DMS79 (cell line): ENCODE measurements at places on chromosomes 1 and 21.

GRCh38 chr1:31510304-31510703, 66.0 kb upstream of the TINAGL1 start:
- no peak for DNase-seq

DNA sequence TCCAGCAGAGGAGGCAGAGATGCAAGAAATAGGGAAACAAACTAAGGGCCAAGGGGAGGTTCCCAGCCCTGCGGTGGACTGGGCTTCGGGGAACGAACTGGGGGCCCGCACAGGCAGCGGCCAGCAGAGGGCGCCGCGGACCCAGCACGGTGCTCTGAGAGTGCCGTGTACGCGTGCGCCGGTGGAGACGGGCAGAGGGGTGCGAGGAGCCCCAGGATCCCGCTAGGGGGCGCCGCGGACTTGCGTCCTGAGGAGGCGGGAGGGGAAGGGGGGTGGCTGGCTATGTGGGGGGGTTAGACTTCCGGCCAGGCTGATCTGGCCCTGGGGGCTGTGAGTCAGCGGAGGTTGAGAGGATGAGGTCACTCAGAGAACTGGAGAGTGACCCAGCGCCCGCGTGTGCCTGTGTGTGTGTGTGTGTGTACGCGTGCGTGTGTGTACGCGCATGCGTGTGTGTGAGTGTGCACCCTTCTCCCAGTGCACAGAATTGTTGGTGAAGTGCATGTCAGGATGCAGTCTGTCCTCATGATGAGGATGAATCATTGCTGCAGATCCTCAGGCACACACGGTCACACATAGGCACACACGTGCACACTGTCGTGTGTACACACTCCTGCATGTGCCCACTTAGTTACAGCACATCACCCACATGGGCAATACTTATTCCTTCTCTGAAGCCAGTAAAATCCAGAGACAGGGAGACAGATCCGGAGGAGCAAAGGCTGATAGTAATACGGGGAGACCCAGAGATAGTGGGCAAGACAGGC, 17.0 kb downstream of the NES start:
- DNase-seq = peak; percentile 70

DNA sequence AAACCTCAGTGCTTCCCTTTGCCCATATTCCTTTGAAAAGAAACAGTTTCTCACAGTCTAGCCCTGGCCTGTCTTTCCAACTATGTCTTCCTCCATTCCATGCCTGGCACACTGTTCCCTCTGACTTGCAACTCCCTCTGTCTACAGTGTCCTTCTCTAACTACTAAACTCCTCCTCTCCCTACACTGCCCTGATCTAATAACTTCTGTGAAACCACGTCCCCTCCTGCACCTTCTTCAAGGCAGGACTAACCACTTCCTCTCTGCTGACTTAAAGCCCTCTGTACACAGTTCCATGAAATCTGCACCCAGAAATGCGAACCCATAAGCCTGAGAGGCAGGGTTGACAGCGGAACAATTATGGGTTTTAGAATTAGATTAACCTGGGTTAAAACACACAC, 62.2 kb upstream of the ATP1B1 start:
- DNase-seq = no peak

GRCh38 chr1:242449661-242450060, 74.8 kb downstream of the PLD5 start:
- DNase-seq = no peak

GRCh38 chr21:37445228-37445627, 78.7 kb downstream of the DYRK1A start:
- DNase-seq = no peak

- no peak for DNase-seq
These were observed 6.1 kb downstream of the MEGF6 start for GRCh38 chr1:3604997-3605823.
